ENCODE measurements at places on chromosomes 5 and 9. TPM values are rescaled to one million over a fixed set of nuclear protein-coding genes. Genes with fewer than 3 reads are reported as not detected.

DNA sequence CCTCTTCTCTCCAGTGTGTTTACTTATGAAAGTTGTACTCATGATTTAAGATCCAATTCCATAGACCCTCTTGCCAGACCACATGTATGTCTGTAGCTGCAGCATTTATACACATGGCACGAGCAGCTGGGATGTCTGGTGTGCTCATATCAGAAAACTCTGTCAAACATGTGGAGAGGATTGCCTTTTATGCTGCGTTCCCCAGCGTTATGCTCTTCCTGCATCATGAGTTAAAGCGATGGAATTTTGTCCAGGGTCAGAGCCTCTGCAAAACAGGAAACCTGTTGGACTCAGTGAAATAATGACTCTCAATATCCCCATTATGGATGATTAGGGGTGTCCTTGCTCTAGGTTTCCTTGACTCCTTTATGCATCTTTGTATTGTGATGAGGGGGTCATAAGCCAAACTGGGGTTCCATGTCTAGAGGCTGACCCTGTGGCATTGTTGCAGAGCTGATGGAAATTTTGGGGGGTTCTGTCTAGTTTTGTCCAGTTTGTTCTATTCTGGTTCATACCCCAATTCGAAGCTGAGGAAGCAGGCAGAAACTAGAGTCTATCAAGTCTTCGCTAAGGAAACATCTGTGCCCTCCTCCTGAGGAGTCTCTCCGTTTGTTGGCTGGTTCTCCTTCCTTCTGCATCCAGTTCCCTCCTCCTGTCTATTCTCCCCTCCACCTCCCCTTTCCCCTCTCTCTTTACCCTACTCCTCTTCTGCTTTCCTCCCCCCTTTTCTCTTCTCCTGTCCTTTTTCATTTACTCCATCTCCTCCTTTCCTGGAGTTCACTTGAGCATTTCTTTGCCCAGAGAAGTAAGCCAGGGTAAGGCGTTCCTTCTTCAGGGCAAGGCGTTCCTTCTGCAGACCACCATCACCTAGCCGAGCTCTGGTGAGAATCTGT is 252.8 kb downstream of the MAST4 start:
- DNase-seq, result no peak

- DNase-seq, result peak; percentile 44
Observed at GRCh38 chr5:15105799-15106393, 234.3 kb upstream of the ANKH start.

DNA sequence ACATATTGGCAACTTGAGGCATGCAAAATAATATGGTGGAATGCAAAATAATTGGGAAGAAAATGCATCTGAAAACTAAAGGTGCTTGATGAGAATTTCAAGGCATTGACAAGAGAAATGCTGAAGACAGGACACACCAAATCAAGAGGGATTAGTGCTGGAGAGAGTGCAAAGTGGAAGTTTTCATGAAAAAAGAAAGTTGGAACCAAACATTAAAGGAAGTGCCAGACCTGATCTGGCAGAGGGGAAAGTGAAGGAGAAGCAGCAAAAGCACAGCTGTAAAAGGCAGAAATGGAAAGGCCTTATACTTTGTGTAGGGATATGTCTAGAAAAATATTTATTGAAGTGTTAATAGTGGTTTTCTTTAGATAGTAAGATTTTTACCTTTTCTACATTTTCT is 35.3 kb upstream of the FYB1 start:
- no peak for DNase-seq

GRCh38 chr5:15834596-15835245 is 334.7 kb downstream of the FBXL7 start:
- DNase-seq, result peak; percentile 6

DNA sequence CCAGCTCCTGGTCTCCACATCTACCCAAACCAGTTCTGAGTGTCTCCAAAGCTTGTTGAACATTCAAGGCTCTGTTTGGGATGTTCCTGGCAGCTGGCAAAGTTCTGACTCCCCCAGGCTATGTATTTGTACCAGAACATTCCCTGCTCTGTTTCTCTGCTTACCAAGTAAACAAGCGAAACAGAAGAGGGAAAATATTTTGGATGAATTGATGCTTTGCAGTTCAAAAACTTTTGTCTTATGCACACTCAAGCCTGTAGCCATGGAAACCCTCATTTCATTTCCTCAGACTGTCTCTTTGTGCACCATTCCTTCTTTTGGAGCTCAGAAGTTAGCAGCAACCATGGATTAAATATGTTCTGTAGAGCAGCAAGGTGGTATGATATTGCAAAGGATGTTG is 145.8 kb downstream of the ACTL7B start:
- no peak for DNase-seq

- DNase-seq, result no peak
Observed at GRCh38 chr5:14662721-14663260, 1.7 kb upstream of the OTULIN start.

GRCh38 chr5:124034083-124034700 is 522.2 kb downstream of the CSNK1G3 start:
- DNase-seq, result no peak

GRCh38 chr9:23855873-23856604 is 30.0 kb upstream of the ELAVL2 start:
- no peak for DNase-seq

GRCh38 chr9:101512116-101512515 is 21.5 kb upstream of the RNF20 start:
- no peak for DNase-seq

DNA sequence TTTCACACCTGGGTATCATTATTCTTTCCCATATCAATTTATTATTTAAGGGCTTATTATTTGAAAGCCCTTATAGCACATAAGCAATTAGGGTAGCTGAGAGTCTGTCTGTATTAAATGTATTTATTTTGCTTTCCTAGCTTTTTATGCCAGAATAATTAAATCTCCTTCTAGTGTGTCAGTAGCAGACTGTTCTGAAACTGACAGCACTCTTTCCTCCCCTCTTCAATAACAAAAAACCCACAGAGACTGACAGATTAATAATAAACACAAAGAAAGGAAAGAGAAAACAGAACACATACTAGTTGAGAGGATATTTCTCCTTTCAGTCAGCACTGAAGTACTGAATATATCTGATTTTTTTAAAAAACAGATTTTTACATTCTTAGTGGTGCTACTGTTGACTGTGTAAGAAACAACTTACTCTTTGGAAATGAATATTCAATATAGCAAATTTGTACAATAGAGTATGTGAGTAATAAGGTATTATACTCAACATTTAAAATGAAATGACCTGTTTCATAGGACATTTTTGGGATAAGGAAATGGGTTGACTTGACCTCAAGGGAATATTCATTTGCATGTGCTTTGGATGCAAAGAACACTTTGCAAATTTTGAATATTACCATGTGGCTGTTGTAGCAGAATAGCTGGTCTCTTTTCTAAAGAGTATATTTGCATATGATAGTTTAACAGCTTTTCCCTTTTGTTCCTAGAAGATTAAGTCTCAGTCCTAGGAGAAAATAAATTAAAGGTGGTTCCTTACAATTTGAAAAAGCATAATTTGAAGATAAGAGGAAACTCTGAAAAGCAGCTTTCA is 208.3 kb downstream of the SPATA31D1 start:
- no peak for DNase-seq

DNA sequence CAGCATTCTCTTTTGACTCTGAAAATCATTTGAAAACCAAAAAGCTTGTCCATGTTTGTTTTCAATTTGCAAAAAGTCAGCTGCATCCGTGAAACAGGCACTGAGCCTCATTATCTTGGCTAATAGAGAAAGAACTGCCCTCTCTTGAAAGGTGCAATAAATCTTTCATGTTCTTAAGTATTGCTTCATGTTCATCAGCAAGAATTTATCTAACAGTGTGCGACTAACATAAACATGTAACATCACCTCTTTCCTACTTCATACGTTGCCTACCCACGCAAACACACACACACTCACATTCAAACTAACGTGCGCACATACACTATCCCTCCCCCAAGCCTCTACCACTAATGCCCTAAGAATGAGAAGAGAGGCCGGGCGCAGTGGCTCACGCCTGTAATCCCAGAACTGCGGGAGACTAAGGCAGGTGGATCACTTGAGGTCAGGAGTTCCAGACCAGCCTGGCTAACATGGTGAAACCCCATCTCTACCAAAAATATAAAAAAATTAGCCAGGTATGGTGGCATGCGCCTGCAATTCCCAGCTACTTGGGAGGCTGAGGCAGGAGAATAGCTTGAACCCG is 629.7 kb upstream of the ZNF608 start:
- DNase-seq, result no peak

DNA sequence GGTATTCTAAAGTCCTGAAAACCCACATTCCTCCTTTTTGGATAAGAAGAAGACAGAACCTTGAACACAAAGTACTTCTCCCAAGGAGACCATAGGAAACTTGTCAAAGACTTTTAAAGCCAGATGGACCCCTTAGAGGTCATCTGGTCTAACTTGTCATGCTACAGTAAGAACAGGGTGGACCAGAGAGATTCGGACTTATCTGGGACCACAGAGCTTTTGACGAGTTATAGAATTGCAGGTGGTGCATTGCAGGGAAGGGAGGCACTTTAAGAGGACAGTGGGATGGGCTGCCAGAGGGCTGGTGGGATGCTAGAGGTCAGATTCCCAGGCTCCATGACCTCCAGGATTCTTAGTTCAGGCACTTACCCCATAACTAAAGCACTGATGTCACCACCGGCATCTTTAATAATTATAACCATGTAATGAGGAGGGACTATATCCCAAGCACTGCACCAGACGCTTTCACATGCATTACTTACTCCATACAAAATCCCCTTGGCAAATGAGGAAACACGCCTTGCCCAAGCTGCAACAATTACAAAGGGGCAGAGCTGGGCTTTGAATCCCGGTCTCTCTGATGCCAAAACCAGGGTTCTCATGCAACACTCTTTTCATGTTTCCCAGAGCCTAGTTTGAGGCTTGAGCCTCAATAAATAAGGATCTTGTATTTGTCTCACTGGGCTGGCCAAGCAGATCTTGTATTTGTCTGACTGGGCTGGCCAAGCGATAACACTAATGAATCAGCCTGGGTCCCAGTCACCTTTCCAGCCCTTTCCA is 12.8 kb upstream of the GPX3 start:
- DNase-seq, result no peak

DNA sequence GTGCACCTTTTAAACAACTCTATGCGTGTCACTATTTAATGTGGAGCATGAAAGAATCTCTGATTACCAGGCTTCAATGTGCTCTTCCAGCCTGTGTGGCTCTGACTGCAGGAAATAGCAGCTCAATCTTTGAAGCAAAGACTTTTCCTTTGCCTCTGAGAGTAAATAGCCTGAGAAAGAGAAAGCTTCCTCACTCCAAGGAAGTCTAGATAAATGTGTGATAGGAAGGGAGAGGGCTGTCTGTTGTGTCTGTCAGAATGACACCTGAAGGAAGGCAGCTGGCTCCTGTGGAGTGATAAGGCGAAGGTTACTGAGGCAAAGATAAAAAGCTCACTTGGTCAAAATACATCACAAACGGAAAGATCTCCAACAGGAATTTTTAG is 205.3 kb upstream of the HAPLN1 start:
- DNase-seq, result no peak

DNA sequence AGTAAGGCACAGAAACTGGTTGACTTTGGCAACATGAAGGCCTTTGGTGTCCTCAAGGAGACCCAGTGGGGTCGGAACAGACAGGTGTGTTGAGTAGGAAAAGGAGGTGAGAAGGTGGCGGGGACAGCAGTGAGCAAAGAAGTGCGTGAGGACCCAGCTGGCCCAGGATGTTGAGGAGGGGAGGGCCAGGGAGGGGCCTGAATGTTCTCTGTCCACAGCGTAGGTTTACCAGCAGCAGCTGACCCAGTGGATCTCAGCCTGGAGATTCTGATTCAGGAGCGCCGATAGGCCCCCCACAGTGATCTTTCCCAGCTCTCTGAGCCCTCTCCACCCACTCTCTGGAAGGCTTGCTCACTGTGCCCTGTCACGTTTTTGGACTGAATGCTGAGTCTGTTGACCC is 88.5 kb downstream of the DAB2IP start:
- DNase-seq, result no peak

DNA sequence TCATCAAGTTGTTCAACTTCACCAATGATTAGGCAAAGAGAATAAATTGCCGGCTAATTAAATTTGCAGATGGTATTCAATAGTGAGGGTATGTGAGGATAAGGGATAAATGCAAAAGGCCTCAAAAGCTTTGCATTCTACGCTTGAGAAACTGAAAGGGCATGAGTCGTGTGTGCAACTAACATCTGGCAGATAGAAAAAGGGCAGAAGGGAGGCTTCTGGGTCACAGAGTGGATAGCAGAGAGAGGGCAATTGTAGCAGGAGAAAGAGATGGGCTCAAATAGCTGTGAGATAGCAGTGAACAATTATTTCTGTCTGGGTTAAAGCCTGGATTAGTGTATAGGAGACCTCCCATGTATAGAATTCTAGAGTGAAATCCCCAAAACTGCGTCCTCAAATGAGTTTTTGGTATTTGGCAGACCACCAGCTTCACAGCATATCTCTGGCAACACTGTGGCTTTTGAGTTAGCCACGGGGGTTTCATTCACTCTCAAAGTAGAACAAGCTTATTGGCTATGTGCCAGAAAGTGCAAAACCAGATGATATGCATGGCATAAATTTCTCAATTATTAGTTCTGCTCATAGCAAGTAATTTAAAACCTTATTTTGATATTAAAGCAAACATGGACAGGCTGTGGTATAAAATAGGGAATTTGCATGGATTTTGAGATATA is 586.3 kb downstream of the BRINP1 start:
- no peak for DNase-seq

DNA sequence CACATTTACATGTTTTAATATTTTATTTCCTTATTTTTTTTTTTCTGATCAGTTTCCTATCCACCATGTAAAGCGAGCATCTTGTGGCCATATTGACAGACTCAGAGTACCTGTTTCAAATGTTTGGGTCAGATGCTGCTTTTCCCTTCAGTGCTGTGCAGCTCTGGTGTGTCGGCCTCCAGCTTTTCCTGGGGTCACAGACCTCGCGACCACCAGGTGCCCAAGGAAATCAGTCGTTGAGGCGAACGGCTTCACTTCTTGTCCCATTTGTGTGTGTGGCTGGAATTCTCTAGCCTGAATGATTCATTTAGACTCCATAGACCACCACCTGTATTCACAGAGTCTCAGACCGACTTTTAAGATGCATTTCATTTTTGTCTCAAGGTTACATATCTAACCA is 166.9 kb upstream of the SPRY4 start:
- DNase-seq, result no peak

DNA sequence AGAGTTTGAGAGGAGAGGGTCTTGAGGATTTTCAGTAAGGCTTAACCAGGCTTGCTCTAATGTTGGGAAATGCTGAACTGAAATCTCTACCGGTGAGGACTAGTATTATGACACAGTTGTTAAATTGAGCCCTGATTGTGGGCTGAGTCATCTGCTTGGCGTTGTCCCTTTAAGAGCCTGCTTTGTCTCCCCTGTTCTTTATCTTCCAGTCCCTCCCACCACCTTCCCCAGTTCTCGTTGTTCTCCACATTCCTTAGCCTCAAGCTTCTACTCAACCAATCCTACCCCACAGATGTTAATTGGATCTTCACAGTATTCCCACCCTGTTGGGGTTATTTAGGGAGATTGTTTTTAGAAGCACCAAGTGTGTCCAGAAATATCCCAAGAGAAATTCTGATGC is 57.6 kb downstream of the ANKRD55 start:
- peak; percentile 70 for DNase-seq

Gene GDA
- total RNA-seq, result 26.3 TPM

Gene GFI1B
- total RNA-seq, result not detected

Gene PHF24
- total RNA-seq, result 0.07 TPM

Gene SH3RF2
- total RNA-seq, result 11.0 TPM

Gene BTNL3
- total RNA-seq, result not detected
